ENCODE measurements at places on chromosomes 4 and X.

GRCh38 chr4:151862766-151863165 lies 102.0 kb upstream of the GATB start:
- no peak for DNase-seq

DNA sequence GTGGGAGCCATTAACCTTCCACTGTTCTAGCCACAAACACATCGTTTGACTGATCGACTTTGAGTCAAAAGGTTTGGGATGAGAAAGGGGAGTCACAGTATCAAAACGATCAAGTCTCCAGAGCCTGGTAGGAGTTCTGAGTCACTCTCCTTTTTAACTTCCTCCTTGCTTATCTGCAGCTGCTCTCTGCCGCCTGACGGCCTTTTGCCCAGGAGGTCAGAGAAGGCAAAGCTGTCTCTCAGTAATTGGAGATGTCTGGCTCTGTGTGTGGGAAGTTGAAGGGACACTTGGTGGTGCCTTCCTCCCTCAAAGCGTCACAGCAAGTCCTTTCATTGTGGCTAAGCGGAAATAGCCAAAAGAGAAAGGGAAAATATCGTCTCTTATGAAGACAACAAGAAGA lies 63.1 kb downstream of the ANOS1 start:
- DNase-seq = no peak

GRCh38 chrX:41596596-41596995 lies 92.2 kb upstream of the GPR34 start:
- DNase-seq = no peak

DNA sequence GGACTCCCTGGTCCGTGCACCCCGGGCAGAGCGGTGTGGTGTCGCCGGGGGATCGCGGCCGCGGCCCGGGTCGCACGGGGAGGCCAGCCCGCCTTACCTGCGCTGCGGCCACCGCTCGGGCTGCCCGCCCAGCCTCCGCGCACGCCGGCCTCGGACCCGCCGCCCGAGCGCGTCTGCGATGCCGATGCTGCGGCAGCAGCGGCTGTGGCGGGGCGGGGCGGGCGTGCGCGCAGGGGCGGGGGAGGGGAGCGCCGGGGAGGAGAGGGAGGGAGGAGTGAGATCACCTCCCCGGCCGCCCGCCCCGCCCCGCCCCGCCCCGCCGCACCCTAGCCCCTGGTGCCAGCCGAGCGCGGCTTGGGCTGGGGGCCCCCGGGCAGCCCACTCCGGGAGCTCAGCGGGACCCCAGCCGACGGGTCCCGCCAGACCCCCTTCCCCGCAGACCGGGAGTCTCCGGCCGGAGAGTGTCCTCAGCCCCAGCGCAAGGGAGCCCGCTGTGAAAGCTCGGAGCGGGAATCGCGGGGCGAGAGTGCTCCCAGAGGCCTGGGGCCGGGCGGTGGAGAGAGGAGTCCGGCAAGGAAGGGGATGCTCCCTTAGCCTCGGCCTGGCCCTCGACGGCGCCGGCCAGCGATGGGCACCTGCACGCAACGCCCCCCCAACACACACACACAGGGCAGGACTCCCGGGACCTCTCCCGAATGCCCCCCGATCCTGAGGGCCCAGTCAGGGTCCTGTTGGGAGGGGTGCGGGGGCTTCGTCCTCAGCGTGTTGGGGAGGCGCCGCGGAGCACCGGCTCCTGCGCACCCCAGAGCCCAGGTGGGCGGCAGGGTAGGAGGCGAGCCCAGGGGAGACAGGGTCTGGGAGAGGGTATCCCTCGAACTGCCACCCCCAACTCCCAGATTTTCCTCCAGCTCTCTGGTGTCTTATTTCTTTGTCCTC lies at the start of gene L1CAM:
L1CAM (minus strand) TSS at position 206 of the 936 bp plus-strand sequence. CDS start 10,337 bp downstream, outside the sequence.
- peak; percentile 49 for DNase-seq

DNA sequence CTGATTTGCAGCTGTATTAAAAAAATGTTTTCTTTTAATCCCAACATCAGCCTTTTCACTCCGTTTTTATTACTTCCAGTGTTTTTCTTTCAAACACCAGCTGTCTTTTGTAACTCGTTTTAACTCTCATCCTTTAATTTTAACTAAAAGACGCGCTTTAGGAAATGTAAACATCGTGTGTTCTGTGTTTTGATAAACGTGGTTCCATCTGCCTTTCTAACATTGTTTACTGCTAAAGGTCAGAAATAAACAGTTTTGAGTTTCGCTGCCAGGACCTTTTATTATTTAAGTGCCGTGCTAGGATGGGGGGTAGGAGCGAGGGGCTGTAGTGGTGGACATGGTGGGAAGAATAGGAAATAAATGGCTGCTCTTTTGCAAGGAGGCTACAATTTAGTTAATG lies 1.5 kb downstream of the N4BP2 start:
- DNase-seq = no peak
